ENCODE measurements at places on chromosomes 7 and 10. TPM values are rescaled to one million over a fixed set of nuclear protein-coding genes. Genes with fewer than 3 reads are reported as not detected.

DNA sequence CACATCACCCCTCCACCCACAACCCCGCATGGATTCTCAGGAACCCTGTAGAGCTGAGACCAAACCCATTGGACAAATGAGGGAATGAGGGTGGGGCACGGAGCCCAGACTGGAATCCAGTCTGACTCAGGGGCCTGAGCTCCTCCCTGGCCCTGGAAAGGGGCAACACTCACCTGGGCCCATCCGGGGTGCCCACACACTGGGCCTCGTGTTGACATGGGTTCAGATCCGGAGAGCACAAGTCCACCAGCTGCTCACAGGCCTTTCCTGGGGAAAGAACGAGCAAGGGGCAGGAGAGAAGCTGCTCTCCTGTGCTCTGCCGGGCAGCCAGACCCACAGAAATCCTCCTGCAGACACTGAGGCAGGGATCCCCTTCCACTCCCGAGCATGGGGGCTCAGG lies 172.2 kb downstream of the SLIT1 start:
- DNase-seq, result no peak

- DNase-seq, result no peak
Measured at GRCh38 chr7:137944168-137944567, 57.7 kb downstream of the CREB3L2 start.

DNA sequence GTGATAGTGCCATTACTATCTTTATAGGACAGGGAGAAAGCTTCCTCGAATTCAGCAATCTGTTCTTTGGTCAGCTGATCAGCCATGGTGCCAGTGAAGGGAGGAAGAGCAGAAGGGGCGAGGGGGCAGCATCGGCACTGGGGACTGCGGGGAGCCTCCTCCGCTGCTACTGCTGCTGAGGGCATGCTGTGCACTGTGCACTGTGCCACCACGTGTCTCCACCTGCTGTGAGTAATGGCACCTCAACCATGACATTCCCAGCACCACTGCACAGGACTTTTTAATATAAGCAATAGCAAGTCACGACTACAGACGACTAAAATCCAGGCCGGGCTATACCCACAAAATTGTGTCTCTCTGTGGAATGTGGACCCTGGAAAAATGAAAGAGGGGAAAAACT lies 105.0 kb upstream of the LANCL2 start:
- no peak for DNase-seq

GRCh38 chr10:97442277-97442676 lies 3.5 kb downstream of the EXOSC1 start:
- no peak for DNase-seq

GRCh38 chr7:47236480-47237129 lies 345.3 kb downstream of the TNS3 start:
- DNase-seq, result no peak

GRCh38 chr10:116774728-116775151 lies 32.4 kb upstream of the HSPA12A start:
- peak; percentile 63 for DNase-seq

DNA sequence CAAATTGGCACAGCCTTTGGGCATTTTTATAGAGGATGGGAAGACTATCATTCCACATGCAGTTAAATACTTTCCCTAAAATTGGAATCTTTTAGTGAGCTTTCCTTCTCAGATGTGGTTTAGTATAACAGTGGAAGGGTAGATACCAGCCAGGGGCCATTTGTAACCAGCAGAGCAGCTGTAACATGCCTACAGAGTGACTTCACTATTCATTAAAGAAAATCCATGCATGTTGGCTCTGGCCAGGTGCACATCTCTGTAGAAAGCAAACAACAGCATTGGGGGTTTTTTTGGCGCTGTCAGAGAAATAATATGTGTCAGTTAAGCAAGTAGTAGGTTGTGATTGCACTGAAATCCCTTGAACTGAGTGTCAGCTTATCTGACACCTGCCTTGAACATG lies 115.6 kb downstream of the LHFPL3 start:
- DNase-seq, result no peak

GRCh38 chr7:55189878-55190436 lies 171.1 kb downstream of the EGFR start:
- no peak for DNase-seq

GRCh38 chr7:155882596-155882995 lies 70.3 kb upstream of the SHH start:
- DNase-seq, result no peak

DNA sequence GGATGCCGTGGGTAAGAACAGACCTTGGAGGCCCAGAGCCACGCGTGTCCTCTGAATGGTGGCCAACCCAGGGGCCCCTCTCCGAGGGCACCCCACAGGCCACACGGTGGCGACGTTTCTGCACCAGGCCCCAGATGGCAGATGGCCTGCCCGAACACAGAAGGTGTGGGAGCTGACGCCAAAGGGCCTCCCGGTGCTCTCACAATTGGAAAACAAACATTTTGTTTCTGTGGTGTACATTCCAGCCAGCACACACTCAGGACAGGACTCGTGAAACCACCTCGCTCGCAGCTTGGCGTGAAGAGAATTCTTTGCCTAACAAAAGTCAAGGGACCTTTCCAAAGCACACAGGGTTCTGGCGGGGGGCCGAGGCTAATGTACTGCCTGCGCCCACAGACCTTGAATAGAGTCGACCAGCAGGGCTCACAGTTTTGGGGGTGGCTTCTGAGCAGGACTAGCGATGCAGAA lies 112.1 kb downstream of the FAM53B start:
- DNase-seq, result peak; percentile 58

DNA sequence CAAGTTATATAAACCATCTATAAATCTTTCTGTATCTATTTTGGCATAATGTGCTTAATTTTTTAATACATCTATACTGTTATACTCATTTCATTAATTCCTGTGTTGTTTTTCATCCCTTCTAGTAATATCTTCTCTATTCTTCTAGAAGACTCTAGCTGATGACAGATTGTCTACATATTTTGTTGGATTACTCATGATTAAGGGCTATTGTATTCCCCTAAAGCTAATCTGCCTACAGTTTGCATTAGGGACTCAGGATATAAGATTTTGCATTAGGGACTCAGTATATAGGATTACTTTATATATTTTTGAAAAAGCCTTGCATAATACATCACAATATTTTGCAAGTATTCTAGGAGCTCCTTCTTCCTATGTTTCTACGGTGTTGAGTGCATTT lies 8.3 kb upstream of the SEMA3A start:
- DNase-seq, result no peak

DNA sequence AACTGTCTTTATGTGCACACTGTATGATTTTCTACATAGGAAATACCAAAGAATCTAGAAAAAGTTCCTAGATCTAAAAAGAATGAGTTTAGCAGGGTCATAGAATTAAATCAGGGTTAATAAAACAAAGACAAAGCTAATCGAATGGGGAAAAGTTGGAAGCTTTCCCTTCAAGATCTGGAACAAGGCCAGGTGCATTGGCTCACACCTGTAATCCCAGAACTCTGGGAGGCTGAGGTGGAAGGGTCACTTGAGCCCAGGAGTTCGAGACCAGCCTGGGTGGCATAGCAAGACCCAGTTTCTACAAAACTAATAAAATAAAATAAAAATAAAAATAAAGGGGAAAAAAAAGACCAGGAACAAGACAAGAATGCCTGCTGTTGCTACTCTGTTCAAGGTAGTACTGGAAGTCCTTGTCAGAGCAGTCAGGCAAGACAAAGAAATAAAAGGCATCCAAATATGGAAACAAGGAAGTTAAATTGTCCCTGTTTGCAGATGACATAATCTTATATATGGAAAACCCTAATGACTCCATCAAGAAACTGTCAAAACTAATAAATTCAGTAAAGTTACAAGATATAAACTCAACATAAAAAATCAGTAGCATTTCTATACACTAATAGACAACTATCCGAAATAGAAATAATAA lies 76.1 kb upstream of the RHEB start:
- no peak for DNase-seq

DNA sequence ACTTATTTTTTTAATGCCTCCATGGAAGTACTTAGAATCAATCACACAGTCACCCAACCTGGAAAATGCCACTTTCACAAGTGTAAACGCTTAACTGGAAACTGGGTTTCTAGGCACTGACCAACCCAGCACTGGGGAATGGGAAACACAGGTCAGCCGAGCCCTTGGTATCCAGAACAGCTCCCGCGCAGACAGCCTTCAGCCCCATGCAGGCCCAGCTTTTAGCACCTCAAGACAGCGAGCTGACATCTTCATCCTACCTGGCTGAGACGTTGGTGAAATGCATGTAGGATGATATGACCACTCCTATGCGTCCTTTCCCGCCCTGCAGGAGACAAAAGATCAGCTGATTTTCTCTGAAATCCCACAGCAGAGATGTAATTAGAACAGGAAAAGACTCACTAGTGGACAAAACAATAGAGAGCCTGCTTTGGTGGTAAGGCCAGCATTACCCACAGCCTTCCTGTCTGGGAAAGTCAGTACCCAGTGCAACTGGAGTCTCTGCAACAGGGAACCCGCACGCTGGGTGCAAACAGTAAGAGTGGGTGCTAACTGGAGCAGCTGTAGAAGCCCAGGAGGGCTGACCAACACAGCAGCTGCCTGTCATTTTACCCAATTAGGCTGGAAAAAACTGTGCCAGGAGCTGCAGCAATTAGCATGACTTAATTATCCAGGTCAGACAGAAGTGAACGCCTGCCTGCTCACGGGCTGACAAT lies 153.7 kb downstream of the TNS3 start:
- no peak for DNase-seq

DNA sequence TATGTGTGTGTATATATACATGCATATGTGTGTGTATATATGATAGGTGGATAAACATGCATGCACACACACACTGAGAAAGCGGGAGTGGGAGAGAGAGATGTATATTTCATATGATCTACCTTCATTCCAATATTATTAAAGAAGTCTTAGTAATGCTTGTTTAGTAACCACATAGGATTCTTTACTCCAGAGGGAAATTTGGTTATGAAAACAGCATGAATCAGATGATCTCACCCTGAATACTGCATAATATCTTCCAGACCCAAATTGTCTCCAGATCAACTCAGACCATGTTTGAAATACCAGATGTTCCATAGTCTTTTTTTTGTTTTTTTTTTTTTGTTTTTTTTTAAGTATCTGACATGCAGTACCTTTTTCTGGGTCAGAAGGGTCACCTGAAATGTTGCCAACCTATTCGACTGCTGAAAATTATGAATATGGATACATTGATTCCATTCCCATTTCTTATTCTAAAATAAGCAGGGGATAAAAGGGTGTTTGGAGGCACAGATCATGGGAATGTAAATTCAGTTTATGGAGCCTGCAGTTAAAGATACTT lies 17.4 kb downstream of the TES start:
- DNase-seq, result peak; percentile 83

- no peak for DNase-seq
Measured at GRCh38 chr7:73674468-73675124, 7.0 kb downstream of the VPS37D start.

GRCh38 chr10:125083576-125083920 lies 76.8 kb downstream of the CTBP2 start:
- DNase-seq, result no peak

DNA sequence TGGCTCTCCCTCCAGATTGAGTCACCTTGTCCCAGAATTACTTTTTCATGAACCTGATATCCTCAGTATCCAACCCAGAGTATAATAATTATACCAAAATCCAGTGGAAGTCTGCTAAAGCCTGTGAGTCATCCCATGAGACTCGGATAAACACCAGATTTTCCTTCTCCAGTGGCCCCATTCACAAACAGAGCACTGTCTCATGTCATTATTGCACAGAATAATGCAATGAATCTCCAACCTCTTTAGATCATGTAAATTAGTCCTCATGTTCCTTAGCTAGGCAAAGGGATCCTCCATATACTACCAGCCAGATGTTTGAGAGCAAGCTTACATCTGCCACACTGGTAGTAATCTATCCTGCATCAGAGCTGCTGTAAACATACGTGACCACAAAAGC lies 89.0 kb downstream of the AMPH start:
- DNase-seq, result no peak

GRCh38 chr7:23462846-23463245 lies 7.4 kb downstream of the IGF2BP3 start:
- no peak for DNase-seq

DNA sequence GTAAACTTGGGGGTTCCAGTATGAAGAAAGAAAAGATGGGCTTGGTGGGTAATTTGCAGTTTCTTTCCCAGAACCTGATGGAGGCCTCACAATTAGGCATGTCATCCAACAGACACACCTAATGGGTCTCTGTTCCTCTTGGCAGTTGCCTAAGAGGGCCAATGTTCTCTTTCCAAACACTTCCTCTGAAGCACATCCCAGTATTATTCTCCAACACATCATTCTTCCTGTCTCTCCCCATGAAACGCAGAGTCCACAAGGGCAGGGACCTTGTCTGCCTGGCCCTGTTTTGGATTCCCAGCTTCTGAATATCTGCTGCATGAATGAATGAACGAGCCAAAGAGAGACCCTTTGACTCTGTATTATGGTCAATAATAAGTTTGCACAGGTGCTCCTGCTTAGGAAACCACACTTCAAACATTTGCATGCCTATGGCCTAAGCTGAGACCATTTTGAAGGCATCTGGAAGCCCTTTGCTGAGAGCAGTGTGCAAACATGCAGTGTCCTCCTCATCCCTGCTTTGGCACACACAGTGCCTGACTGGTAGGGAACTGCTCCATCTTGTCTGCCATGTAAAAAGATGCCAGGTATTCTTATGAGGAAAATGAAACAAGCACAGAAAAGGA lies 100.9 kb upstream of the CHST15 start:
- DNase-seq, result no peak

DNA sequence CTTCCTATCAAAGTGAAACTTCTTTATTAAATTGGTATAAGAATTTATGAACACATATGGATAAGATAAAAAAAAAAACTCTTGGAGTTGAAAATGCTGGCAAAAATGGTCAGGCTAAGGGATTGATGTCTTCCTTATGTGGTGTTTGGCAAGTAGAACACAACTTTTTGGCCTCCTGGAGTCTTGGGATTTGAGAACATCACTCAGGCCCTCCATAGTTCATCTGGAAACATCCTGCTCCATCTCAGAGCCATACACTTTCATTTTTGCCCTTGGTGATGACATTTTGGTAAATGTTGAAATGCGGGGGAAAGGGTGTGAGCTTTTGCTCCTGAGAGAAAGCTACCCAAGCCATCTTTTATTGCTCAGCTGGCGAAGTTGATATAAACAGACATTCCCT lies 27.5 kb upstream of the BTBD16 start:
- no peak for DNase-seq

- no peak for DNase-seq
Measured at GRCh38 chr10:96740579-96741281, 20.4 kb upstream of the PIK3AP1 start.

DNA sequence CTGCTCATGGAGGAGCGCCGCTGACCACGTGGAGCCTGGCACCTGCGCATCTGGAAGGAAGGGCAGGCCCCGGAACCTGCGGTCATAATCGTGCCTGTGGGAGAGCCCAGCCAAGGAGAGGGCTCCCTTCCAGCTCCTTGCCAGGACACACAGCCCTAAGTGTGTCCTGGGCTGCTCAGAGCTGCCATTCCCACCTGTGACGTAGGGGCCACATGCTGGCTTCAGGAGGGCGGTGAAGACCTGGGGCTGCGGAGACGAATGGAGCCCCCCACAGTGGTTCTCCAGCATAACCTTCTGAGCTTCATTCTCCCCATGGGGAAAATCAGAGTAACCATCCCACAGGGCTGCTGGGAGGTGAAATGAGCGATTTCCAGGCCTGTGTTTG lies 127.6 kb upstream of the CHST15 start:
- no peak for DNase-seq

The HOXA5 gene
- total RNA-seq, result 3.8 TPM

The RASA4B gene
- total RNA-seq, result 0.53 TPM

The ADAM22 gene
- total RNA-seq, result 0.21 TPM

The TMEM120A gene
- 21.4 TPM for total RNA-seq

The TMEM213 gene
- total RNA-seq, result not detected

The ZPBP gene
- not detected for total RNA-seq

The PRTFDC1 gene
- total RNA-seq, result 8.7 TPM

The MUC3A gene
- total RNA-seq, result 0.17 TPM

The SRPK2 gene
- total RNA-seq, result 43.1 TPM

The CDK14 gene
- total RNA-seq, result 9.5 TPM

All from foreskin keratinocyte (primary cell).